ENCODE measurements at places on chromosomes 6 and 20.

DNA sequence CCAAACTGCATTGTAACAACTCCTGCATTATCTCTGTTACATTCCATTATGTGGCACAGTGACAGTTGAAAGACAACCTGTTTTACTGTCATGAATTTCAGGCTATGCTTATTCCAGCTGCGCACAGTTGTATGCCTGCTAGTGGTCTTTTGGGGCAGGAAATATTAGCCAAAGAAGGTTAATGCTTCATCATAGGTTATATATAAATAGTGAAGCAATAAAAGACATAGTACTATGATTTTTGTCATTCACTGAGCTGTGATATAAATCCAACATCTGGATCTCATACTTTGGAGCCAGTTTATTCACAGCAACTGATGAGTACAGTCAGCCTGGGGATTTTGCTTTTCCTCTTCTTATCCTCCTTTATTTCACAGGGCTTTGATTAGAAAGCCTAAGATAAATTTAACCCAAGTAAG, 55.6 kb downstream of the FILIP1 start:
- no peak for DNase-seq

DNA sequence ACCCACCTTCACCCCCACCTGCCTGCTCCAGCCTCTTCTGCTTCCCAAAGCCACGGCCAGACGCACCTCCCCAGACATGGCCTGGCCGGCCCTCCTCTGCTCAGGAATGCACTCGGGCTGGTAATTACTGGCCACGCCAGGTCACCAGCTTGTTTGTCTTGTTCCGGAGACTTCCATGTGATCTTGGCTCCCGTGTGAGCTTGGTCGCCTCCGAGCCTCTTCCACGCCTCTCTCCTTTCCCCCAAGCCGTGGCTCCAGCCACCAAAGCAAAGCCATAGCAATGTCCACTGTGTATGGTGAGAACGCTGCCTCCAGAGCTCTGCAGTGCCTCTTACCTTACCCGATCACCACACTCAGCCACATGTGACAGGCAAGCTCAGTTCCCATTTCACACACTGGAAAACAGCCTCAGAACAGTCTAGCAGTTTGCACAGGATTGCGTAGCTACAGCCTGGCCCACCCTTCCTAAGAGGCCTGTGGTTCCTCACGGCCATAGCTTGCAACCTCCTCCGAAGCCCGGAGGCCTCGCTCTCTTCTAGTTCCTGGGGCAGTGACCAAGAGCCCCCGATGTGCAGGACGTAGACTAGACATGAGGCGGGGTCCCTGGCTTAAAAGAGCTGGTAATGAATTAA, 48.1 kb upstream of the AFDN start:
- DNase-seq: no peak

GRCh38 chr6:83958241-83958685, 75.3 kb upstream of the MRAP2 start:
- DNase-seq: no peak

DNA sequence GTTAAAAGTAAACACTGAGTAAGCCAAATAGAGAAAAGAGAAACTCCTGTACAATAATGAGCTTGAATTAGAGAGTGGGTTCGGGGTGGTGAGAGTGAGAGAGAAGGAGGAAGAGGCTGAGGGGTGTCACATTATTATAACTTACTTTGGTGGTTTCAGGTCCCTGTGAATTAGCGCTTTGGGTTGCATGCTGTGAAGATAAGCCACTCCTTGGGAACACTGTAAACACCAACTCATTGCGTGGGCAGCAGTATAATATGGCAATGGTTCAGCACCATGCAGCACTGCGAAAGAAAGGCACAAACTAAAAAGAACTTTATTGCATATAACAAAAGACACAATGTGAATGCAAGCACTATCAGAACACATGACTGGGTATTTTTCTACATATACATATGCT, 26.9 kb downstream of the MAP3K7 start:
- DNase-seq: no peak

DNA sequence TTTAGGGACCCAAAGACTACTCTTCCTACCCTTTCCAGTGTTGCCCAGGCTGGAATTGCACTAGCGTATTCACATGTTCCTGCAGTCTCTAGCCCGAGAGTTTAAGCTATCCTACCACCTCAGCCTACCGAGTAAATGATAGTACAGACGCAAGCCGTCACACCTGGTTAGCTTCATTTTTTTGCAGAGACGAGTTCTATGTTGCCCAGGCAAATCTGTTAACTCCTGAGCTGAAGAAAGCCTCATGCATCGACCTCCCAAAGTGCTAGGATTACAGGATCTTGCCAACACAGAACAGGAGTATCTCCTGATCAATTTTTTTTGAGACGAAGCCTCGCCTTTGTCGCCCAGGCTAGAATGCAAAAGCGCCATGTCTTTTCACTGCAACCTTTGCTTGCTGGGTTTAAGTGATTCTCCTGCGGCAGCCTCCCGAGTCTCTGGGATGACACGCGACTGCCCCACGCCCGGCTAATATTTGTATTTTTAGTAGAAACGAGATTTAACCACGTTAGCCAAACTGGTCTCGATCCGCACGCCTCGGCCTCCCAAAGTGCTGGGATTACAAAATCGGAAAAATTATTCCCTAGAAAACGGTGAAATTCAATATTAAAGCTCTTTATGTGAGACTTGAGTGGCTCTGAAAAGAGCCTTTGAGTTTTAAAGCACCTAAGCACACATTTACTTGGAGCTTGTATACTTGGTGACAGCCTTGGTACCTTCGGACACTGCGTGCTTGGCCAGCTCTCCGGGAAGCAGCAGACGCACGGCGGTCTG, 128.5 kb downstream of the HFE start:
- DNase-seq: peak; percentile 39

Measured in CD4-positive, alpha-beta T cell treated with Interleukin-12 subunit alpha and Interleukin-12 subunit beta, for 1 hour (primary cell).